ENCODE measurements at places on chromosomes 6 and 20.

- DNase-seq: no peak
Observed at GRCh38 chr20:2804852-2805688, 4.6 kb upstream of the CPXM1 start.

DNA sequence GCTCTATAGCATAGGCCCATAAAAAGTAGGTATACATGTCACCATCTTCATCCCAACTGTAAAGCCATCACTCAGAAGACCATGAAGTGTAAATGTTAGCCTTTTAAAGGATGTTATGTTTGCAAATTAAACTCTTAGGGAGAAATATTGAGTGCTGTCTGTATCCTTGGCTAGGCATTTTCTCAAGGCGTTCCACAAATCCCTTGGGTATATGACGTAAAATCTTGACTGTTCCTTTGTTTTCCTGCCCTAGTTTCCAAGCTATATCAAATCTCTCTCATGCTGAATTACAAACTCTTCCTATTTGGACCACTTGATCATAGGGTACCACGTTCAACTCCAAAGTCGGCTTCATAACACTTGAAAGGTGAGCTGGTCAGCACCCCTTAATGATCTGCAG lies 486.2 kb downstream of the HDGFL1 start:
- DNase-seq: no peak

DNA sequence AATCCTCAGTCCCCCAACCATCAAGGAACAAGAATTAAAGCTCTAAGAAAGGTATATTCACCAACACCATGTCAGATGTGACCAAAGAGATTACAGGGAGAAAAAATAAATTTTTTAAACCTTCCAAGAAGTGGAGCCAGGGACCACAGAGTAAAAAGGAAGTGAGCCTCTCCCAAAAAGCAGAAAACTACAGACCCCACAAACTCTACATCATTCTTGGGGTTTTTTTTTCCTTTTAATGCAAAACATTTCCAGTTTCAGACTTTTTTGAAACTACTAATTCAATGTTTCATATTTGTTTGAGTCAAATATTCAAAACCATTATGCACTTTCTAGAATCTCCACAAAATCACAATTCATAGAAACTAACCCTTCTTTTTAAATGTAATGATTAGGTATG lies 6.8 kb upstream of the IL17F start:
- no peak for DNase-seq

- DNase-seq: no peak
Observed at GRCh38 chr6:130836055-130836640, 8.9 kb downstream of the SMLR1 start.

DNA sequence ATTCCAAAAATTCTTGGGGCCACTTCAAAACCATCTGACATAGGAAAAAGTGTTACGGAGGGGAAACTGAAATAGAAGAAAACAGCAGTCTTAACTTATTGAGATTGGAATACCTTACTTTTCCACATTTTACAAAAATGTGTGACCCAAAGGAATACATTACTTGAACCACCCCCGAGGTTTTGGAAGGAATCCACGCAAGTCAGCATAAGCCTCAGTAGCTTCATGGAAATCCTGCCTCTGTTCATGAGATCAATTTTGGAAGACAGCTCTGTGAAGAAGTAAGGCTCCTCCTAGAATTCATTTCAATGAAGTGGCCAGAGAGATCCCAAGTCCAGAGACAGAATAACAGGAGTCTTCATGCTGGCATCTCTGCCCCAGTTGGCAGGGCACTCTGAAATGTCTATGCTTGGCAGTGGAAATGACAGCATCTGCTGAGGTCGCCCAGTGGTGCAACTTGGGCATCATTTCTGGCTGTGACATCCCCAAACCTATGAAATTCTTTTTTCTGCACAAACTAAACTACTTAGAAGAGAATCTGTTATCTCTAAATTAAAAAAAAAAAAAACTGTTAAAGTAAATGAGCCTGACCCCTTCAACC lies 132.5 kb downstream of the EPM2A start:
- no peak for DNase-seq

GRCh38 chr20:19668418-19668817 lies 89.6 kb upstream of the RIN2 start:
- DNase-seq: no peak
